ENCODE measurements at places on chromosomes 11 and 22.

GRCh38 chr11:116938471-116939070, 101.1 kb upstream of the APOA1 start:
- DNase-seq: no peak

GRCh38 chr11:102664001-102664752, 39.0 kb upstream of the MMP20 start:
- no peak for DNase-seq

DNA sequence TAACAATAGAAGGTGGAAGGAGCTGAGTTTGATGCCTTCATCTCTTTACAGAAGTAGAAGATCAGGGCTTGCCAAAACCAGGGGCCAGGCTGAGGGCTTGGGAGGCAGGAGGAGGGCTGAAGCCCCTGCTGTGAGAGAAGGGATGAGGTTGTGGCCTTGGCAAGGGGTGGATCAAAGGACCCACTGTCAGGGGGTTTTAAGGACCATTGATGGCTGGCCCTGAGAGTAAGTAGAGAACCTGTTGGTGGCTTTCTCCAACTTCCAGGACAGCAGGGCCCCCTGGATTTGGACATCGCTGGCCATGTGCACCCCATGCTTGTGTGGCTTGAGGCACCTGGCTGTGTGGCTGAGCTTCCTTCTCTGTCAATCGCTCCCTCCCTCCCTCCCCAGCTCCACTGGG, 927.7 kb downstream of the TBC1D22A start:
- DNase-seq: no peak

GRCh38 chr11:44139565-44140330, 44.3 kb downstream of the EXT2 start:
- no peak for DNase-seq

GRCh38 chr22:32355760-32356159, 1.9 kb upstream of the RFPL3 start:
- no peak for DNase-seq

- DNase-seq: no peak
Observed at GRCh38 chr22:43879901-43880540, 11.8 kb downstream of the PNPLA5 start.

DNA sequence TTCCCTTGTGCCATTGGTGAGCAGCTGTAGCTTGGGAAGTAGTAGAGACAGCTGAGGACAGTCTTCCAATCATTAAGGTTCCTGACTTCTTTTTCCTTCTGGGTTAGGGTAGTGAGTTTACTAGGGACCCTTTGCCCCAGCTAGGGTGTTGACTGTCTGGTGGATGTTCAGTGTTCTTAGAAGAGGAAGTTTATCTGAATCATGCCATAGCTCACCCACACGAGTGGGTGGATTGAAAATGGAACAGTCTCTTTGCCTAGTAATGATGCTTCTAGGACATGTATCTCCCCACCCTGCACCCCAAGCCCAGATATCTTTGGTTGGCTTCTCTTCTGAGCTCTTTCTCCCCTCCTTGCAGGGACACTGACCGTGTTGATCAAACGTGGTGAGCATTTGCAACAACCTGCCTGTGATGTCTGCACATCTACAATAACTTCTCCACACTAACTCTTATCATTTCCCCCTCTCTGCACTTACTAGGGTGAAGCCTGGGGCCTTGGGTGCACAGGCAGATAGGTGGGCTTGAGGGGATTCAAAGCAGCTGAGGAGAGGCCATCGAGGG, 57.1 kb upstream of the HORMAD2 start:
- DNase-seq: no peak

DNA sequence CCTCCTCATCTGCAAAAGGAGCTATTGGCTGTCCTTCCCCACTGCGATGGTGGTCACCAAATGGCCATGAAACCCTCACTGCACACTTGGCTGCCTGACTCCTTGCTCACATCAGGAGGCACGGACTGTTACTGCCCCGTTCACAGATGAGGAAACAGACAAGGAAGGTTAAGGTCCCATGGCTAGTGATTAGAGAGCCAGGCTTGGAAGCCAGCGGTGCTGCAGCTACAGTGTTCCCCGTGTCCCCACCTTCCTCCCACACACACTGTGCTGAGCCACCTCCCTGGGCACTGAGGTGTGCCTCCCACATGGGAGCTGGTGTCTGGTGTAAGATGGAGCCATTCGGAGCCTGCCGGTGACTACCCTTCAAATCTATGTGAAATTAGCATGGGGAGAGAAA, 2.6 kb downstream of the ARHGAP8 start:
- DNase-seq: no peak

GRCh38 chr11:122711831-122712381, 56.4 kb downstream of the UBASH3B start:
- DNase-seq: no peak

- DNase-seq: no peak
Observed at GRCh38 chr22:47628477-47629272, 866.2 kb downstream of the TBC1D22A start.

DNA sequence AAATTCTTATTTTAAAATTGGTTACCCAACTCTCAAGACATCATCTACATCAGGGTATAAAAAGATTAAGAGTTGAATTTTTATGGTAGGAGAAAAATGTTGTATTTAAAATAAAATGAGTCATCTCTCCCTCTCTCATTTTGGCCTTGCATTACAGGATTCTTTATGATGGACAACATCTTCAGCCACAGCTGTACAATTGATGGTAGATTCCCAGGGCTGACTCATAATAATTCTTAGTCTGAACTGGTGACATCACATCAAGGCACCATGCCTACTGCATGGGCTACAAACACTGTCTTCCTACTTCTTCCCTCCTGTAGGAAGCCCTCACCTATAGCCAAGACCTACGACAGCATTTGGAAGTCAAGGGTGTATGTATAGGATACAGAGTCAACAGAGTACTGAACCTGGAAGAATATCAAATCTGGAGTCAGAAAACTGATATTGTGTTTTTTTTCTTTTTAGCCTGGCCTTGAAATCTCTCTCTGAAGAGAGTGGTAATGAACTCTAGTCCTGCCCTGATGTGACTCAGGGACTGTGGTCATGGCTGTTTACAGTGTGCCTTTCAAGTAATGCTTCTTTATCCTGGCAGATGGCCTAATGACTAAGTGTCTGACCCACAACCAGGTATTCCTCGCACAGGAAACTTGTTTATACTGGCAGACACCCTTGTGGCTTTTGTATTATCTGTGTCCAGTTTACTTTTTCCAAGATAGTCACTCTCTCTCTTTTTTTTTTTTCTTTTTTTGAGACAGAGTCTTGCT, 32.5 kb downstream of the MRGPRX2 start:
- no peak for DNase-seq

GRCh38 chr11:95295382-95296149, 64.6 kb upstream of the SESN3 start:
- no peak for DNase-seq

GRCh38 chr11:59900366-59901126, 22.0 kb downstream of the OOSP3 start:
- DNase-seq: no peak
